ENCODE measurements at places on chromosomes 2 and 18.

DNA sequence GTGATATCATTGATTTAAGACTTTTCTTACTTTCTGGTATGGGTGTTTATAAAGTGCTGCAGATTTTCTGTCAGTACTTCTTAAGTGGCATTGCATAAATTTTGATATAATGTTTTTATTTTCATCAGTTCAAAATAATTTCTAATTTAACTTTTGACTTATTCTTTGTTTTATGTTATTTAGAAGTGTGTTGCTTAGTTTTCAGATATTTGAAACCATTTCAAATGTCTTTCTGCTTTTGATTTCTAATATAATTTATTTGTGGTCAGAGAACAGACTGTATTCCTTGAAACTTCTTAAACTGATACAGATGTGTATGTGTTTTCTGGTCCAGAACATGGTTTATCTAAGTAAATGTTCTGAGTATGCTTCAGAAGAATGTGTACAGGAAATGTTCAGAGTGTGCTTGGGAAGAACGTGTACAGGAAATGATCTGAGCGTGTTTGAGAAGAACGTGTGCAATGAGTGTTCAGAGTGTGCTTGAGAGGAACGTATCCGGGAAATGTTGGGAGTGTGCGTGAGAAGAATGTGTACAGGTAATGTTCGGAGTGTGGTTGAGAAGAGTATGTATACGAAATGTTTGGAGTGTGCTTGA is 265.7 kb upstream of the HS6ST1 start:
- no peak for DNase-seq

DNA sequence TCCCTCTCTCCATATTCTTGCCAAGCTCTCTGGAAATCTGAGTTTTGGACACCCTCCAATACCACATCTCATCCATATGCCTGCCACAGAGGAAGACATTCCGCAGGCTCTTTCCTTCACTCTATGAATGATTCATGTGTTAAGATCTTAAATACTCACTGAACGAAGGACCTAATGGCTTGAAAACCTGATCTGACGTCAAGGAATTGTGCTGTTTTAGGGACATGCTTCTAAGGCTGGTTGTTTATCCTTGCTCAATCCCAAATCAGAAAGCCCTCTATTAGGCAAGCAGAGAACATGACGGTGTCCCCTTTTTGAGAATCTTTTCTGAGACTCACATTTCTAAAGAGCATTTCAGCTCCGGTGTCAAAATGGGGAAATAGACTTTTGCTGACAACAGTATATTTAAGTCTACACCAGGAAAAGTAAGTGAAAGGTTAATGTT is 83.7 kb upstream of the GALNT5 start:
- DNase-seq, result no peak

DNA sequence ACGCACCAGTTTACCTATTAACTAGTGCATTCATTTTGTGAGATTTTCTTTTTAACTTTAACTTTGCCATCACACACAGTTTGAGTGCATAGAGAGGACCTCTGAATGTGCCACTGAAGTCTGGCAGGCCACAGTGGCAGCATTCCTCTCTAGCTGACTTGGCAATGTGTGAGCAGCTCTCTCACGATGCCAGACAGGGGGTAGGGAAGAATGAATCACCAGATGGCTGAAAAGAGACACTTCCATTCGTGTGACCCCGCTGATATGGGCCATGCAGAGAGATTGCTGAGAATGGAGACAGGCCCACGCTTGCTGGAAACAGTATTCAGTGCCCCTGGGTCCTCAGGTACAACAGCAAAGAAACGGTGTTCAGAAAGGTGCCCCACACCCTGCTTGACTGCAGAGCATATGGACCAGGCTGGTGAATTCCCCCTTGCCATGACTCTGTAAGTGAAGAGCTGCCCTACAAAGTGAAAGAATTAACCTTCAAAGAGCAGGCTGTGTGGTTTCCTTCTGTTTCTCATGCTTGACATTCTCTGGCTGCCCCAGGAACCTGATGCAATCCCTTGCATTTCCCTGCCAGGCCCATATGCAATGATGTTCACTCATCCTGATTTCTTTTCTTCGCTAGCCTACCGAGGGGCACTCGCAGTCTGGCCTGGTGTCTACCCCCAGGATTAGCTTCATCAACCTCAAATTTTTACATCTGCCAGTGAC is 236.1 kb downstream of the CDH20 start:
- no peak for DNase-seq

DNA sequence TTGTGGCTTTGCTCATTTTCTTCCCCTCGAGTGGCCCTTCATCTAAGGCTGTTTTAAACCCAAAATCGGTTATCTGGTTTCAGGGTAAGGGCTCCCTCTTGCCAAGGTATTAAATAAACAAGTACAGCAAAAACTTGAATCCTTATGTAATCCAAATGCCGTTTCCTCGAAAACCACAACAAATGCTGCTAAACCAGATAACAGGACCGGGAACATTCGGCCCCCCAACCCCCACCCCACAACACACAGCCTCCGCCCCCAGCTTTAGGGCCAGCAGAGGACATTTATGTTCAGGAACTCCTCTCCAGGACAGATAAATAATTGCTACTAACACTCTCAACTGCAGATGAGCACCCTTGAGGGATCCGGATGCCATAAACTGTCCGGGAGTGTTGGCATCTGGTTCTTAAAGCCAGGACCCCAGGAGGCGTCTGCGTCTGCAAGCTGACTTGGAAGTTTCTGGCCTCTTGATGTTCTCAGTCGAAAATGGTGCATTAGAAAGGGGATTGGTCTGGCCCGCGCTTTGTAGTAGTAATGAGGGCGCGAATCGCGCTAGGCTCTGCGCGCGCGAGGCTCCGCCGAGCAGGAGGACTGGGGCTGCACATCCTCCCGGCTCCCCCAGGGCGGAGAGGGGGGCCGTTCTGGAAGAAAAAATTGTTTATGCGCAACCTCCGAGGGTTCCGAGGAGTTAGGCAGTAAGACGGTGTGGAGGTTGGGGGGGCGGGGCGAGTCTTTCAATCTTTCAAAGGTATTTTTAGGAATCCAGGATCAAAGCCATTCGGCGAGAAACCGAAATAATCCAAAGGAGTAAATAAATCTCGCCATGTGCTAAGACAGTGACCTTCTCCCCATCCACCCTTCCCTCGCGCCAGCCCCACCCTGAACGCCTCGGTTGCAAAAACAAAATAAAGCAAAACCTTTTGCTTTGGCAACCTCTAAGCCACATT is 3.9 kb upstream of the ID2 start:
- DNase-seq, result peak; percentile 30

DNA sequence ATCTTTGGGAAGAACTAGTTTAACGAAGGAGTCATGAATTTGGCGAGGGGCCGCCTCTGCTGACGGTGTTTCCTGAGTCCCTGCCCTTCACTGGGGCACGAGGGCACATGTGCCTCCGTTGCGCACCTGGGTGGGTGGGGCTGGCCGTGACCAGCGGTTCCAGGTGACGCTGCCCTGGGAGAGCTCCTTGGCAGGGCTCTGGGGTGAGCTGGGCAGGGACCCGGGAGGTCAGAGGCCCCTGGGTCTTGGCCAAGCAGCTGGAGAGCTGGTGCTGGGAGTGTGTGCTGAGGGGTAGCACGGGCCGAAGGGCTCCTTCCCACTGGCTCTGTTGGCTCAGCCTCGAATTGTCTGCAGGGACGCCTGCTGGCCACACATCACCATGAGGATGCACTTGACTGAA is 104.6 kb downstream of the RTP5 start:
- no peak for DNase-seq

DNA sequence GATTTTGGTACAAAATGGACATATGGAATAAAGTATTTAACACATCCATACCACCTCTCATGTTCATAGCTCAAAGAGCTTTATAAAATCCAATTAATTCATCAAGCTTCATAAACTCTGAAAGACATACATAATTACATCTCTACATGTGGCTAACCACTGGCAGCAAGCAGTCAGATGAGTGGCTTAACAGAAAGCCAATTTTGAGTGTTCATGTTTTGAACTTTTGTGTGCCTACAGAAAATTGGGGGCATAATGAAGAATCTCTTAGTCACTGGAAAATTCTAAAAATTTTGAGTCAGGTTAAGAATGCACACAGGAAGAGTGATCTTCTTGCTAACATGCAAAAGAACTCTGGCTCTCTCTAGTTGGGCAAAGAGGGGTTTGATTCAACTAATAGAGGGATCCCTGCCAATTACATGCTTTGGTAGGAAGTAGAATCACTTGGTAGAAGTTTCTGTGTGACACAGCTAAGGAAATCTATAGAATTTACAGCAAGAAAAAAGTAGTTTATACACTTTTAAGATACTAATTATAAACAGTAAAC is 287.4 kb downstream of the NOL4 start:
- no peak for DNase-seq

DNA sequence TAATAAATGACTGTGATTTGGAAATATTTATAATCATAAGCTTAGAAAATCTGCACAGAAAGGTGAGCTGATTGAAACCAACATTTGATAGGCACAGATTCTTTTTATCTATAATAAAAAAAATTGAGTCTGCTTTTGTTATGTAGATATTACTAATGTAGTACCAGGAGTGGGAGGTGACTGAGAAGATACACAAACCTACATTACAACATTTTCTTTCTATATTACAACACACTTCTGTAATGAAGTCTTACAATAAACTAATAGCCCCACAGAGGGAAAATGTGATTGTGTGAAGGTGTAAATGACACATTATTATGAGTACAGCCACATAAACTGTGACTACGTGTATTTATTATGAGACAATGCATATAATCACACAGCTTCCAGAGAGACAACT is 241.6 kb downstream of the PIEZO2 start:
- no peak for DNase-seq

DNA sequence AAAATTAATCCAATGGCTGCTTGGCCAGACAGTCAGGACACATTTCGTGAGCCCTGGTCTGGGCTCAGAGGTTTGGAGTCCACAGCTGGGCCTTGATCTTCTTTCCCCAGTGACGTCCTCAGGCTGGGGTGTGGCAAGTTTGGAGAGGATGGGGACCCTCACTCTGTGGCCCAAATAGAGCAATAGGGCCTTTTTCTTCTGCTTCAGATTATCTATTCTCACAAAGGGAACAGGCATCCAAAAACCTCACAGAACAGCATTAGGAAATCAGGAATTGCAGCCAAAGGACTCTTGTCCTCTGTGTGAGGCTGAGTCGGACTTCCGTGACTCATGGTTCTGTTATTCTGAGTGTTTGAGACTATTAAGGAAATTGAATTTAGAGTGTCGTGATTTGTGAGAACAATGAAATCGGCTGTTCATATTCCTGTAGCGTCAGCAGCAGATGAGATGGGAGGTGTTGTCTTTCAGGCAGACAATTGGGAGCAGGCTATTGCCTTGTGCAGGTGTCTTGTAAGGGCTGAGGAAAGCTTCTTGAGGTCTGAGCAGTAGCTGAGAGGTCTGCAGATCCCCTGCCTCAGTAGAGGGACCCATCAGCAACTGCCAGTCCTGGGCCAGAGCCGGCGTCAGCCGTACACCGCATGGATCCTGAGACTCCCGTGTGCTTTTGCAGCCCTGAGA is 113.8 kb downstream of the SH3RF3 start:
- DNase-seq, result no peak

GRCh38 chr2:15560140-15560987 is 770 bp downstream of the NBAS start:
- DNase-seq, result peak; percentile 3

DNA sequence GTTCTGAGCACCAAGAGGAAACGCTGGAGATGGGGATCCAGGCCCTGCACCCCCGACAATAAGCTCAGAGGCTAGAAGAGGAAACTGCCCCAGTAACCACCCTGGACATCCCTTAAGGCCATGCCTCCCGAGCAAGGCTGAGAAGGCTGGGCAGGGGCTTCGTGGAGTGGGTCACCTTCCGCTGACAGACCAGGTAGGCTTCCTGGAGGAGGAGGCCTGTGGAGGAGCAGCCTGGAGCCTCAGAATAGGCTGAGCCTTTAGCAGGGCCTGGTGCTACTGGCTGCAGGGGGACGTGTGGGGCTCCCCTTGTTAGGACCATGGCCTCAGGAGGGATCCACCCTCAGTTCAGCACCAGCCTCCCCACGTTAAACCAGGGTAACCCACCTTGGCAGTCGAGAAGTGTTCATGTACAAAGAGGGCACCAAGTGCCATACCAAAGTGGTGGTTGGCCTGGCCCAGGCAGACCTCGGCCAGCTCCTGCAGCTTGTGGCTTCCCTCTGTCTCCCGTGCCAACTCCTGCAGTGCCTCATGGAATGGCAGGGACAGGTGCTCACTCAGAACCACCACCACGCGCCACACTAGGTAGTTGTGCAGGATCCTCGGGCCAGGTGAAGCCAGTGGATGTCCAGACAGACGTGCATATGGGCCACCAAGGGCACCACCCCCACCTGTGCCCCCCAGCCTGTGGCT is 28.5 kb upstream of the ALPP start:
- no peak for DNase-seq

GRCh38 chr2:239684996-239685395 is 284.2 kb upstream of the HDAC4 start:
- no peak for DNase-seq

DNA sequence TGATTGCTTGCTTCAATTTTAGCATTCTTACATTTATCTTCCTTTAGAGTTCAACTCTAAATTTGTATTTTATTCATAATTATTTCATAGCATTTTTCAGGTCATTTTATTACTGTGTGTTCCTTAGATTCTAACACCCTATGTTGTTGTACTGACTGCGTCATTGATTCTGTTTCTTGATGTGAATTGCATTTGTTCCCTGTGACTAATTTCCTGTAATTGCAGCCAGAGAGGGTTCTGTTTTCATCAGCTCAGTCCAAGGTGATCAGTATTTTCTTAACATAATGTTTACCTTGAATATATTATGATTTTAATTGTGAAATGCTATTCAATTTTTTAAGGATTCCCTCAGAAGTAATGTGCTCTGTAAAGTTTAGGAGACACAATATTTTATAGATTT is 970.2 kb upstream of the PIK3C3 start:
- DNase-seq, result no peak

DNA sequence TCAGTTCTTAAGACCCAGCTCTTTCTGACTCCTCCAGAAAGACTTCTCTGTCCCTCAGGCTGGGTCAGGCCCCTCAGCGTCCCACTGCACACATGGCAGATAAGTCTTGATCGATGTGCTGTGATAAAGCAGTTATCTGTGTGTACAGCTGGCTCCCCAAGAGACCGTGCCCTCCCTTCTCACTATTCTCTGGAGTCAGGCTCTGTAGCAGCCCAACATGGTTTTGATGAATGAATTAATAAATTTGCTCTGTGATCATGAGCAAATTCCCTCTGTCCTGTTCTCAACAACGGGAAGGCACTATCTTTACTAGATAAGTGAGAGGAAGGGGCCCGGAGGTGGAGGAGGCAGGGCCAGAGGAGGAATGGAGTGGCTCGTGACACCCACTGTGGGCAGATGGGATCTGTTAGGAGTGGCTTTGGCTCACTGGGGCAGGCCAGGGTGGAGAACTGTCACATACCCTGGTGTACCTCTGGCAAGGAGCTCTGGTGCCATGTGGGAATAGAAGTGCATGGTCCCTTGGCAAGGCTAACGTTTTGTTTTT is 48.3 kb downstream of the ZFP36L2 start:
- no peak for DNase-seq

DNA sequence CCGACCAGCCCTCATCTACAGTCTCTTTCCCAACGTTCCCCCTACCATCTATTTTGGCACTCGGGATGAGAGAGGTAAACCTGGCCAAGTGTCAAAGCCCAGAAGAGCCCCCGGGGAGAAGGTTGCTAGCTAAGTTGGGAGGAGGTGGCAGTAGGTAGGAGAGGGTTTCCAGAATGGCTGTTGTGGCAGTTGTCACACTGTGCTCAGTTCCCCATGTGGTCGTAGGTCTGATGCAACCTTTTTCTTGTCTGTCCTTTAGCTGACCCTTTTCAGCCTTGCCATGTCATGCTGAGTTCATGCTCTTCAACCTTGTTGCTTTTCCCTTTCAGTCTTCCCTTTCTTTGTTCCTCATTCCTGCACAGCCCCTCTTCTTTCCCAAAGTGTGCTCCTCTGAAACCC is 34.5 kb downstream of the TTLL4 start:
- no peak for DNase-seq

Data from activated CD4-positive, alpha-beta T cell treated with anti-CD3 and anti-CD28 coated beads, Interleukin-2, amount 50 U/mL, for 16 hours (primary cell).